HCT116 (cell line): ENCODE measurements at places on chromosomes 4 and X.

GRCh38 chr4:139700568-139700967, 34.9 kb downstream of the MGST2 start:
- DNase-seq = no peak

GRCh38 chrX:138664016-138664415, 47.5 kb downstream of the FGF13 start:
- DNase-seq = no peak

- DNase-seq = no peak
These were observed 120.2 kb downstream of the BMPR1B start for GRCh38 chr4:94877973-94878372.

DNA sequence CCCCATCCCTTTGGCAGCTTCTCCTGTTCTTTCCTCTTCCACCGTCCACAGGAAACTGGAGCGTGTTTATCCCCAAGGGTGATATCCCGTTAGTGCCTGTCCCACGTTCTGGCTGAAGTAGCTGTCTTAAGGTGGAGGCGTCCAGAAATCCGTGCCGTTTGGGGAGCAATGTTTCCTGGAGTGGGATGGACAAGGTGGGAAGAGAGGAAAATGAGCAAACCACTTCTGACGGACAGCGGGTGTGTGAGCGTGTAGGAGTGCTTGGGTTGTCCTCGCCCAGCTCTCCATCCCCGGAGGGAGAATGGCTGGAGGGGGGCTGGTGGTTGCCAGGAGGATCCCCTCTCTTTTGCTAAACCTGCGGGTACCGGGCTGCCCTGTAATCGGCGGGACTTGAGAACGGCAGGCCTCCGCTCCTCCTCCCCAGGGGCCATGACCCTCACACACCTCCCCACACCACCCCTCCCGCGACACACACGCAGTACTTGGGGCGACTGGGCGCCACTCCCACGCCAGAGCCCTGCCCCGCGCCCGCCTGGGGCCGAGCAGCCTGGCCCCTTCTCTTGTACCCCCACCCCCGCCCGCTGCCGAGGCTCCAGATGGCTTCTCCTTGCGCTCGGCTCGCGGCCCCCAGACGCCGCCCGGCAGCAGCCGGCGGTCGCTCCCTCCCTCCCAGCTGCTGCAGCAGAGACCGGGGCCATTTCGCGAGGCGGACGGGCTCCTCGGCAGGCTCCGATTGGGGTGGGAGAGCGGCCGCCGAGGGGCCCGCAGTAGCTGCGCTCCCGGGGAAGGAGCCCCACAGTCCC, 13.9 kb upstream of the PRDM8 start:
- no peak for DNase-seq

DNA sequence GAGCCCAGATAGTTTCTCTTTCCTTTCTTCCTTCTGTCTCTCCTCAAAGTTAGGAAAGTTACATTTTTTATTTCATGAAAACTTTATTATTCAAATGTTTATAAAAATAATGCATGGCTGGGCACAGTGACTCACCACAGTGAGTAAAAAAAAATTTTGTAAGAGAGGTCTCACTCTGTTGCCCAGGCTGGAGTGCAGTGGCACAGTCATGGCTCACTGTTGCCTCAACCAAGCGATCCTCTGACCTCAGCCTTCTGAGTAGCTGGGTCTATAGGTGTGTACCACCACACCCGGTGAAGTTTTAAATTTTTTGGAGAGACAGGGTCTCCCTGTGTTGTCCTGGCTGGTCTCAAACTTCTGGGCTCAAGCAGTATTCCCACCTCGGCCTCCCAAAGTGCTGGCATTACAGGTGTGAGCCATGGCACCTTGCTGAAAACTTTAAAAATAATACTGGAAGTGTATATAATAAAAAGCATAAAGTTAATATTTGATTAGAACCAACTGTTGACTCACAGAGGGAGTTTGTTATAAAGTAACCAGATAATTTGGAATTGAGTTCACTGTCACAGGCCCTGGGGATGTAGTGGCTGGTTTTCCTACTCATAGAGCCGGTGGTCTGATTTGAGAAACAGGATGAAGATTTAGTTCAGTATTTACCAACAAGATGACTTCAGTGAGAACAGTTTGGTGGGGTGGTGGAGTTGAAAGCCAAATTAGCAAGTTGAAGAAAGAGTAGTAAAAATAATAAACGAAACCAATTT, 18.0 kb downstream of the CMC4 start:
- DNase-seq = no peak

GRCh38 chr4:41143311-41144039, 70.9 kb downstream of the APBB2 start:
- no peak for DNase-seq

DNA sequence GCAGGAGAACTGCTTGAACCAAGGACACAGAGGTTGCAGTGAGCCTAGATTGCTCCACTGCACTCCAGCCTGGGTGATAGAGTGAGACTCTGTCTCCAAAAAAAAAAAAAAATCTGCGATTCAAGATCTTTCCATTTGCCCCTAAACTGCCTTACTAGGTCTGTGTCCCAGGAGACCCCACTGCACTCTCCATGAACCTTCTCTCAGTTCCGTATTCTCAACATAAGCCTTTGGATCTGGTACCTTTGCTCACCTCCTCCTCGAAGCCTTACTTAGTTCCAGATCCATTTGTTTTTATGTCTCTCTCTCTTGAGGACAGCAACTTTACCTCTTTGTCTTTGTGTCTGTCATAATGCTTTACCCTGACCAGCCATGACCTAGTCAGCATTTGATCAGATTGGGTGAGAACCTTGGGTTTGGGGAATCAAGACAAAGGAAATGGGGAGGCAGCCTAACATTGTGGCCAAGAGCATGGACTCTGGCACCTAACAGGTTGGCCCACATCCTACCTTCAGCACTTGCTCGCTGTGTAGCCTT, 33.7 kb downstream of the BST1 start:
- DNase-seq = no peak

DNA sequence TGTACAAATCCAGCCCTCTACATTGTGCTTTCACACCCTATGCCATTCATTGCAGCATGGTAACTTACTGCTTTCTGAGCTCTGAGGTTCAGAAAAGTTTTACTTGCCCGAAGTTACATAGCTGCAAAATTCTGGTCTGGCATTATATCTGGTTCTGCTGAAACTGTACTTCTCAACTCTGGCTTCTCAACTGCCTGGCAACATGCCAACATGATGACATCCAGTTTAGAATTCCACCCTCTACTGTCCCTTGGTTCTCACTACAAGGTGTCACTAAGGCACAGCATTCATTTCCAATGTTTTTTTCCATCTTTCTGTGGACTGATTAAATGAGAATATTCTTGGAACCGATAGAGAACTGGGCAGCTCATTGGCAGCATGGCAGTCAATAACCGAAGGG, 242.9 kb upstream of the PRPS2 start:
- no peak for DNase-seq

GRCh38 chr4:18684932-18685331, 663.4 kb upstream of the LCORL start:
- DNase-seq = no peak

DNA sequence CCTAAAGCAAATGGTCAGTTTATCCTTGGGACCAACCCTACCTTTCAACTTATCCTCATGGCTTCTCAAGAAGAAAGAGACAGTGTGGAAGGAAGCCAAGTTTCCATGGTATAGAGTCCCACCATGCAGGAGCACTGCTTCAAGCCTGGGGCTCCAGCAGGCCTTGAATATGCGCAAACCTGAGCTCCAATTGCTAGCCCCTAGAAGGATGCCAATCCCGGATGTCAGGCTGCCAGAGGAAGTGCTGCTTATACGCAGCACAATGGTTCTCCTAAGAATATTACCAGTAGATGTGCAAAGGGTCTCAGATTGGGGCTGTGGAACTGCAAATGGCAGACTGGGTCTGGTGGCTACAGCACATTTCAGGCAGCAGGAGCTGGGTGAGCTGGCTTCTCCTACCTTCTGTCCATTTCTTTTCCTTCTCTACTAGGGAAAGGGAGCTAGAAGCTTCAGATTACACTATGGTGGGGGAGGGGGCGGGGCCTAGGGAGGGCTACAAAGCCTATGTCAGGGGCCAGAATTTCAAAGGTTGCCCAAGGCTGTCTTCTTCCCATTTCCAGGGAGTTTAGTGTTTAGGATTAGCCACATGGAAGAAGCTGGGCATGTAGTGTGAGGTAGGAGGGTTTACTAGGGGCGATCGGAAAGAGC, 40.7 kb upstream of the CITED1 start:
- DNase-seq = no peak

DNA sequence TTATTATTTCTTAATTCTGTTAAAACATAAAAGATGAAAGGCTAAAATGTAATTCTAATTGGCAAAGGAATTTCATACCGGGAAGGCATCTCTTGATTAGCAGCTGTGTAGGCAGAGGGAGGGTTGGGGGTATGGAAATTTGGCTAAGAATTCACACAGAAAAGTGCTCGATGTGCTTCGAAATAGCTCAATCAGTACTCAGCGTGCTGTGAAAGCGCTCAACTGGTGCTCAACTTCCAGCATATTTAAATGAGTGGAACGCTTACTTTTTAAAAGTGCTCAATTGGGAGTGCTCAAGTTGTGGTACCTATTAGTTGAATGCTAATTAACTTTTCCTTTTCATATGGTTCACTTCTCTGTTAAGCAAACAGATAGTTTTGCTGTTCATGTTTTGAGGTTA, 695.9 kb upstream of the ATOH1 start:
- no peak for DNase-seq

GRCh38 chrX:14347523-14347922, 181.8 kb upstream of the GLRA2 start:
- no peak for DNase-seq

DNA sequence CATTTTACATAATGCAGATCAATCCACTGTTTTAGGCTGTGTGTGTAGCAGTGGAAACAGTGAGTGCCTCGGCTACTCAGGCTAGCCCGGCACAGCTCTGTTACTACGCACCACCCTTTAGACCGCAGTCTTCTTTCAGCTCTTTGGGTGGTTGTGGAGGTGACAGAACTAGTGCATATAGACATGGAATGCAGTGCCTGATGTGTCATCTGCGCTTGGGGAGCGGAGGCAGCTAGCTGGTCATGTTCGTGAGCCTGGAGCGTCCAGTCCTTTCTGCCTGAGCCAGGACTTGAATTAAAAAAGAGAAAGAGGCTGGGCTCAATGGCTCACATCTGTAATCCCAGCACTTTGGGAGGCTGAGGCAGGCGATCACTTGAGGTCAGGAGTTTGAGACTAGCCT, 4.8 kb downstream of the TBC1D14 start:
- DNase-seq = no peak

- no peak for DNase-seq
These were observed 10.9 kb upstream of the F11 start for GRCh38 chr4:186255122-186255521.

DNA sequence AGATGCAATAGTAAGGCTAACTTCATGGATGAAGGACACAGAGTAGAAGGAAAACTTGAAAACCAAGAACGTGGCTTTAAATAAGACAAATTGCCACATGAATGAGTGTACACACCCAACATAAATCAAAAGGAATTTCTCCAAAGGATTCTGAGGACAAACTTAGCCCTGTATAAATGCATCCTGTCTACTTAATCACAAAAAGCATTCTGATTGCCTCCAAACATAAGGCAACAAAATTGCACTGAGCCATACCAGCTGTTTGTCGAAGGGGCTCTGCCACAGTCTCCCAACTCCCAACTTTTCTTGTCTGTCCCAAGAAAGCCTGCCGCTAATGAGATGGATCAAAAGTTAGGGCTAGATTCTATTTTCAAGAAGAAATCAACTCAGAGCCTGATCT, 194.3 kb downstream of the SOWAHB start:
- peak; percentile 19 for DNase-seq

DNA sequence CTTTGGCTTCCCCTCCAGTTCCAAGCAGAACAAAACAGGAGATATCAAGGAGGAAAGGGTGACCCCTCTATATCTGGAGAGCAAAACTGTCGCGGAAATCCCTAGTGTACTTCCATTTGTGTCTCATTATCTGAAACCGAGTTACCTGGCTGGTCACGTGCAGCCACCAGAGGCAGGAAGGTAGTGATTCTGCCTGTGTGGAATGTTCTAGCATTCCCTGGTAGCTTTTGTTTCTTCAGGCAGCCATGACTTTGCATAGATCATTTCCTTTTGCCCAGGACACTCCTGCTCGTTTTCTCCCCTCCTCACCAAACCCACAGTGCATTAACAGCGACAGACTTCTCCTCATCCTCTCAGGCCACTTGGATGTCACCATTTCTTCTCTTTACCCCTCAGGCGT, 107.9 kb downstream of the PTTG2 start:
- no peak for DNase-seq

GRCh38 chr4:137705171-137705783, 173.0 kb upstream of the PCDH18 start:
- DNase-seq = no peak
